Large intestine (tissue), 12 donors: ENCODE measurements at places on chromosomes 7 and 10. TPM values are rescaled to one million over a fixed set of nuclear protein-coding genes. Genes with fewer than 3 reads are reported as not detected.

DNA sequence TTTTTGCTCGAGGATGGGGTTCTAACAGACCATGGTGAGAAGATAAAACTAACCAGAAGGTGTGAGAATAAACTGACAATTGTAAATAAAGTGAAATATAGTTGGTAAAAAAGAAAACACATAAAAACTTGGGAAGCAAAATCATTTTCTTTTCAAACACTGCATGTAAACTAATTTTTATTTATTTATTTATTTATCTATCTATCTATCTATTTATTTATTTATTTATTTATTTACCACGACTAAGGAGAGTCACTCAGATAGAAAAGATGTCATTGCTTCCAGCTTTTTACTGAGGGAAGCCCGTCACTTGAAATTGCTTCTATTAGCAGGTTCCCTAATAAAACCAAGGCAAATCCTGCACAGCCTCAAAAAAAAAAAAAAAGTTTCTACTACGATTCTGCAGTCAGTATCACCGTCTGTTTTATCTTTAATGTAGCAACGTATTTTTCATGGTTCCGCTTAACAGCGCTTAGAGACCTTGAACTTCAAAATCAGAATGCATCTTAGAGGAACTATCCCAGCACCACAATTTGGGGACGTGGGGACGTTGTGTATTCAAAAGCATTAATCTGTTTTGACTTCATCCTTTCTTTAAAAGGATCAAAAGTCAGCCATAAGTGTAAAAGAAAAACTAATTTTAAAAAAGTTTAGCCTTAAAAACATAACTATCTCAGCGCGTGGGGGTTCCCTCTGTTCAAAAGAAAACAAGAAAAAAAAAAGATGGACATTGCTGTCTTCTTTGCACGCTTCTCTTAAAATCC is 33.3 kb upstream of the EBLN1 start:
- peaks cover 49% of the 10 kb centered on the region for H3K27me3 ChIP-seq
- H3K36me3 ChIP-seq, result no peaks in the 10 kb centered on the region
- peak overlapping the region; percentile 52 for H3K4me3 ChIP-seq
- H3K27ac ChIP-seq, result peak overlapping the region; percentile 86

The GNAI1 gene
- polyA plus RNA-seq, result 25.4 TPM

DNA sequence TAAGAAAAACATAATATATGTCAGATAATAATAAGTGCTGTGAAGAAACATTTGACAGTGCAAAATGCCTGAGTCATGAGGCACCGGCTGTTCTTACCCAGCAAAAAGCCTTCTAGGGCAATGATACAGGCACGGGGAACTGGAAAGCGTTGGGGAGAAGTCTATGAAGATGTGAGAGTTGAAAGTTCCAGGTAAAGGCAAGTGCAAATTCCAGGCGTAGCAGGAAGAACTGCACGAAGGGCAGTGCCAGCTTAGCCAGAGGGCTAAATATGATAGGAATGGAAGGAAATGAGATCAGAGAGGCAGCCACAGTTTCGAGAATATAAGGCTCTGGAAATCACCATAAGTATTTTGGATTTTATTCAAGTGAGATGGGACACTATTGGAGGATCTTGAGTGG is 87.0 kb downstream of the IPMK start:
- DNase-seq, result peak; percentile 43
- H3K4me1 ChIP-seq, result no peaks in the 10 kb centered on the region
- no peak overlapping the region for H3K4me3 ChIP-seq
- H3K27me3 ChIP-seq, result no peaks in the 10 kb centered on the region

The SLC26A3 gene
- polyA plus RNA-seq, result 176 TPM

The ARMC3 gene
- polyA plus RNA-seq, result 0.52 TPM

GRCh38 chr7:44273681-44274622 is 51.4 kb downstream of the CAMK2B start:
- no peak for DNase-seq
- H3K4me1 ChIP-seq, result no peaks in the 10 kb centered on the region
- no peaks in the 10 kb centered on the region for H3K36me3 ChIP-seq
- peaks cover 5% of the 10 kb centered on the region for H3K27me3 ChIP-seq

GRCh38 chr7:1737523-1737922 is 67.4 kb downstream of the ELFN1 start:
- H3K4me1 ChIP-seq, result no peaks in the 10 kb centered on the region
- no peaks in the 10 kb centered on the region for H3K36me3 ChIP-seq
- H3K4me3 ChIP-seq, result no peak overlapping the region
- no peak for DNase-seq
- H3K27me3 ChIP-seq, result no peaks in the 10 kb centered on the region

- no peaks in the 10 kb centered on the region for H3K36me3 ChIP-seq
- H3K4me3 ChIP-seq, result no peak overlapping the region
- DNase-seq, result no peak
- no peaks in the 10 kb centered on the region for H3K4me1 ChIP-seq
Observed at GRCh38 chr10:49407151-49407550, 11.3 kb upstream of the DRGX start.

GRCh38 chr7:101315336-101315735 is 6.3 kb downstream of the IFT22 start:
- no peak overlapping the region for H3K4me3 ChIP-seq
- H3K36me3 ChIP-seq, result peaks cover 18% of the 10 kb centered on the region
- H3K4me1 ChIP-seq, result no peaks in the 10 kb centered on the region
- H3K27me3 ChIP-seq, result no peaks in the 10 kb centered on the region
- H3K27ac ChIP-seq, result no peak overlapping the region

GRCh38 chr7:140901941-140902302 is 22.8 kb downstream of the BRAF start:
- no peak for DNase-seq
- peaks cover 4% of the 10 kb centered on the region for H3K4me1 ChIP-seq
- no peaks in the 10 kb centered on the region for H3K36me3 ChIP-seq

DNA sequence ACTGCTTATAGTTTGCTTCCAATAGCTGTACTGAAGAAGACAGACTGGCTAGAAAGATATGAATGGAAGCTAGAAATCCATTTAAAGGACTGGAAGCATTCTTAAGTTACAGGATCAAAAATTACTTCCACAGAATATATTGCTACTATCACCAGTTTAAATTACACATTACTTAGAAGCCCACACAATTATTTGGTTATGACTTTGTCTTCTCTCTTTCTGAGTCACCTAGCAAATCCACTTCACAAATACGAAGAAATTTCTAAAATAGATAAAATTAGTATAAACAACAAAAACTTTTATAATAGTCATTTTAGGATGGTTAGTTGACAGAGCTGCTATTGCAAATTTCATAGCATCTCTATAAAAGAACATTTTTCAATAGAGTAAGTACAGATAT is 108.1 kb downstream of the SNX13 start:
- peaks cover 15% of the 10 kb centered on the region for H3K36me3 ChIP-seq
- H3K4me1 ChIP-seq, result no peaks in the 10 kb centered on the region
- H3K27ac ChIP-seq, result no peak overlapping the region
- DNase-seq, result no peak
- H3K4me3 ChIP-seq, result no peak overlapping the region

DNA sequence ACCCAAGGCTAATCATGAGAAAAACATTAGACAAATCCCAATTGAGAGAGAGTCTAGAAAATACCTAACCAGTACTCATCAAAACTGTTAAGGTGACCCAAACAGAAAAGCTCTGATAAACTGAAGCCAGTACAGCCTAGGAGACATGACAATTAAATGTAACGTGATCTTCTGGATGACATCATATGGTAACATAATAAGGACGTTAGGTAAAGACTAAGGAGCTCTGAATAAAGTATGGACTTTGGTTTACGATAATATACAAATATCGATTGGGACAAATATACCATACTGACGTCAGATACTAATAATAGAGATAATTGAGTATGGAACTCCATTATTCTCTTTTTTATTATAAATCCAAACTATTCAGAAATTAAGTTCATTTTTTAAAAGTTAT is 561.1 kb upstream of the STEAP1 start:
- H3K4me3 ChIP-seq, result no peak overlapping the region

GRCh38 chr7:112162784-112163506 is 43.3 kb downstream of the DOCK4 start:
- no peaks in the 10 kb centered on the region for H3K36me3 ChIP-seq
- peaks cover 3% of the 10 kb centered on the region for H3K4me1 ChIP-seq
- DNase-seq, result no peak

- DNase-seq, result no peak
- H3K27me3 ChIP-seq, result no peaks in the 10 kb centered on the region
- no peaks in the 10 kb centered on the region for H3K36me3 ChIP-seq
- no peaks in the 10 kb centered on the region for H3K4me1 ChIP-seq
- no peak overlapping the region for H3K27ac ChIP-seq
- H3K4me3 ChIP-seq, result no peak overlapping the region
Observed at GRCh38 chr10:85413570-85413969, 953.0 kb downstream of the GRID1 start.

- H3K4me1 ChIP-seq, result no peaks in the 10 kb centered on the region
- no peak overlapping the region for H3K27ac ChIP-seq
- DNase-seq, result peak; percentile 7
Observed at GRCh38 chr7:130695840-130696239, 9.5 kb upstream of the TSGA13 start.

The STEAP2 gene
- polyA plus RNA-seq, result 19.2 TPM

The PTPRN2 gene
- 13.4 TPM for polyA plus RNA-seq

DNA sequence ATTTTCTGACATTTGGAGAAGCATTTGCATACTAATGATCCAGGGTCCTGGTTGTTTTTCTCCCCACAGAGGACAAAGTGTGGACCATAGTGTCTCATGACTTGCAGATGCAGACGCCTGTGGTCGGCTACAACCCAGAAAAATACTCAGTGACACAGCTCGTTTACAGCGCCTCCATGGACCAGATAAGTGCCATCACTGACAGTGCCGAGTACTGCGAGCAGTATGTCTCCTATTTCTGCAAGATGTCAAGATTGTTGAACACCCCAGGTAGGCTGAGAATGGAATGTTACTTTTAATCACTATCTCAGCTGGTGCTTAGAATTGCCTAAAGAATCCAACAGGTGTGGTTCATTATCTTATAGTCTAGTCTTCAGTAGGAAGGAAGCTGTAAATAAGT is 951.5 kb upstream of the C7orf33 start:
- no peak overlapping the region for H3K4me3 ChIP-seq
- no peaks in the 10 kb centered on the region for H3K36me3 ChIP-seq
- H3K27ac ChIP-seq, result no peak overlapping the region
- H3K4me1 ChIP-seq, result no peaks in the 10 kb centered on the region
- DNase-seq, result no peak

- no peaks in the 10 kb centered on the region for H3K4me1 ChIP-seq
- no peaks in the 10 kb centered on the region for H3K27me3 ChIP-seq
- no peak overlapping the region for H3K4me3 ChIP-seq
- H3K36me3 ChIP-seq, result no peaks in the 10 kb centered on the region
- no peak for DNase-seq
Observed at GRCh38 chr7:95469848-95470247, 15.9 kb upstream of the ASB4 start.

DNA sequence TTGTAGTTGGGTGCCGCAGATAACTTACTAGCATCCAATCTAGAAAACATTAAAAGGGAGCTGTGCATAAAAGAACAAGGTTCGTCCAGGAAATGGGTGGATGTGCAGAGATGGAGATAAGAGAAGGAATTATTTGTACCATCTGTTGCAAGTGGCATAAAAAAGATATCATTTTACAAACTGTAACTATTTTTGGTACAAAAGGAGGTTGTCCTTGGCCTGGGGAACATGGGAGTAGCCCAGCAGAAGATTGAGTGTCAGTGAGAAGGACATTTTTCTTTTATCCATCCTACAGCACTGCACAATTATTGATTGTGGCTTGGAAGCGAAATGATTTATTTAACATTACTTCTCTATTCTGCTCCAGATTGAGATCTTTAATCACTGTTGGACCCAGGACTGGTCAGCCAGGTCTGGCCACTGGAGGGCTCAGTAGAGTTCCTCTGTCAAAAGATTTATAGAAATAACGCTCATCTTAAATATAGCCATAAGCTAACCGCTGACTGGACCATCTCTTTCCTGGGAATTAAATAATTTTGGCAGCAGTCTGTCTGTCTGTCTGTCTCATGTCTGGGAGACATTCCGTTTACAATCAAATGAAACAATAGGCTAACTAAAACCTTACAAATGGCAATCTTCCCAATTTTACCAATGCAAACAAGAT is 254.1 kb downstream of the KIAA1217 start:
- DNase-seq, result no peak
- peaks cover 21% of the 10 kb centered on the region for H3K4me1 ChIP-seq

DNA sequence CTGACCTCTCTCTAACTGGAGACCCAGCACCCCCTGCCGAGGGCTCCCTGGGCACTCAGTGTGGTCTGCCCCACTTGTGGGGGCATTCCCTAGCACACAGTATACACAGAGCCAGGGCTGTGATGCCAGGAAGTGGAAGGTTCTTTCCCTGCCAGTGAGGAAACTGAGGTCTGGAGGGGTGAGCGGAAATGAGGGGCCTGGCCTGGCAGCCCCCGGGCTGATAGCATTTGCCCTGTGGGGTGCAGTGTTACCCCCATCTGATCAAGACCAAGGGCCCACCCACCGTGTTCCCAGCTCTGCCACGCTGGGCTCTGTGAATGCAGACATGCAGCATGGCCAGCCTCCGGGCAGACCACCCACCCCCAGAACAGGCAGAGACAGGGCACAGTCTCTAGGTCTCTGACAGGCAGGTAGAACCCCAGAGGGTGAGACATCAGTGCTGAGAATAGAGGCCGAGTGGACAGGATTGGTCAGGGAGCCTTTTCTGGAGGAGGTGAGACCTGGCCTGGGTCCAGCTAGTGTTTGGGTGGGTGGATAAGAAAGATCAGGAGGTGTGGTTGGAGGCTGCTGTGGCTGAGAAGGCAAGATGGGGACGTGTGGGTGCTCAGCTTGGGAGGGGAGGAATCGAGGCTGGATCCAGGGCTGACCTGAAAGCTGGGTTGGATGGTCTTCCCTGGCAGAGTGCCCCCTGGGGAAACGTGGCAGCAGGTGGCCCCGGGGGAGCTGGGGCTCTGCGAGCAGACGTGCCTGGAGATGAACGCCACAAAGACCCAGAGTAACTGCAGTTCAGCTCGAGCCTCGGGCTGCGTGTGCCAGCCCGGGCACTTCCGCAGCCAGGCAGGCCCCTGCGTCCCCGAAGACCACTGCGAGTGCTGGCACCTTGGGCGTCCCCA is 10.8 kb upstream of the ZNF862 start:
- no peak overlapping the region for H3K27ac ChIP-seq
- H3K4me1 ChIP-seq, result no peaks in the 10 kb centered on the region
- H3K4me3 ChIP-seq, result no peak overlapping the region

The HOXA3 gene
- polyA plus RNA-seq, result 19.1 TPM

The UPK3B gene
- polyA plus RNA-seq, result 48.0 TPM

DNA sequence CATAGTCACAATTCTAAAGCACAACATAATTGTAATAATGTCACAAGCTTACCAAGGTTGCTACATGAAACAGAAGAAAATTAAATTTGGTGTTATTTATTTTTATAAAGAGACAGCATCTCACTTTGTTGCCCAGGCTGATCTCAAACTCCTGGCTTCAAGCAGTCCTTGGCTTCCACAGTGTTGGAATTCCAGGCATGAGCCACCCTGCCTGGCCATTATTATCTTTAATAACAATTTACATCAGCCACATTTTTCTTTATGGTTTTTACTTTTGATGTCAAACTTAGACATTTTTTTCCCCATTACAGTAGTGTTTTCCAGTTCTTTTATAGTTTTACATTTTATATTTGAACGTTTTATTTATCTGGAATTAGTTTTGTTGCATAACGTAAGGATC is 46.7 kb downstream of the BMPR1A start:
- peaks cover 5% of the 10 kb centered on the region for H3K36me3 ChIP-seq
- H3K4me3 ChIP-seq, result no peak overlapping the region
- no peaks in the 10 kb centered on the region for H3K27me3 ChIP-seq
- peaks cover 3% of the 10 kb centered on the region for H3K4me1 ChIP-seq
- DNase-seq, result no peak
- no peak overlapping the region for H3K27ac ChIP-seq

GRCh38 chr7:100427762-100428198 is 723 bp downstream of the ZCWPW1 start:
- H3K4me1 ChIP-seq, result peaks cover 19% of the 10 kb centered on the region
- H3K36me3 ChIP-seq, result peaks cover 13% of the 10 kb centered on the region
- H3K4me3 ChIP-seq, result peak overlapping the region; percentile 76
- DNase-seq, result no peak
